ENCODE measurements at places on chromosomes 7 and 10.

DNA sequence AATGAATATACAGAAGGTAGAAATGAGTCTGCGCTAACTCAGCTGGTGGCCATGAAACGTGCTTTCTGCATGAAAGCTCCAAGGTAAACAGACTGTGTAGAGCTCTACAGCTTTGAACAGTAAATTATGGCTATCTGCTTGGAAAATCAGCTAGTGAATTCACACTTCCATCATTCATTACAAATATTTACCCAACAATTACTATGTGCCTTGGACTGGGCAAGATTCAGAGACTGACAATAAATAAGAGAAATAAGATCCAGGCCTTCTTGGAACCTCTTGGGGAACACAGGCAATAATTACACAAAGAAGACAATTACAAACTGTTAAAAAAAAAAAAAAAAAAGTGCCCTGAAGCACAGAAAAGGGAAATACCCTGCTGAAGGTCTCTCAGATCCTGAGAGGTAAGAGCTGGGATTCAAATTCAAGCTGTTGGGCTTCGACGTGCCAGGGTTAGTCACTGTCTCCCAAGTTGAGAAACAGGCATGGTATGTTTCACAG, 15.8 kb downstream of the TSPAN12 start:
- DNase-seq: no peak

GRCh38 chr7:4233621-4234497, 448.2 kb upstream of the FOXK1 start:
- DNase-seq: no peak

DNA sequence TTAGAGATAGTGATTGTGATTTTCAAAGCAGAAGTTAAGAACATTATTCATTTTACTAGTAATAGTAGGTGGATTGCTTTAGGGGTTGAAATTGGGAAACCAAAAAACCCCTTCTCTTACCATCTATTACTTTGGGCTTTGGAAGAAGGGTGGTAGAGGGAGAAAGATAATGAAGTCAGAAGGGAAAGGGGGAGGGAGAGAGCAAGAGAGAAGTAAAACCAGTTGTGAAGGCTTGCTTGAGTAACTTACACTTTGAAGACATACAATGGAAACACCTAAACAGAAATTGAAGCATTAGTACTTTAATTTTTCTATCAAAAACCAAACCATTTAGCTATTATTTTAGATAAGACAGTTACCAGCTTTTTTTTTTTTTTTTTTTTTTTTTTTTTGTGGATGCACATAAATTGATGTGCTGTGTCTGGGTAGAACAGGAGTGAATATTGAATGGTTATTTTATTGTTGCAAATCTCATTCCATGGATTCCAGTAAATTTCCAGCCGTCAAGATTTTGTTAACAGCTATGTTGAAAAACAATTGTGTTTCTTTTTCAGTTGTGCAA, 5.5 kb downstream of the PRKAR2B start:
- DNase-seq: no peak

DNA sequence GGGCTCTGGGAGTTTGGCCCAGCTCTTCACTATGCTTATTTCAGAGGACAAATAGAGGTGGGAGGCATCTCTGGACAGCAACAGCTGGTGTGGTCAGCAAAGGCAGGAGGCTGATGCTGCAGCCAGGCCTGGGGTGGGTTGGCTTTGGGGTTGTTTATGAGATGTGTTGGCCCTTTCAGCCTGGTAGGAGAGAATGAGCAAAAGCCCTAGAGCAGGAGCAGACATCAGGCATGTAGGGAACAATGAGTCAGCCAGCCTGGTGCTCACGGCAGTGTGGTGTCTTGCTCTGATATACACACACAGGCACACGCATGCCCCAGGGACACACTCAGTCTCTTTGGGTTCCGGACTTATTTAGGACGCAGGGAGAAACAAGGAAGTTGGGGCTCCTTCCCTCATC, 157.1 kb downstream of the PRKCQ start:
- DNase-seq: no peak

Data from NAMALWA (cell line).